ENCODE measurements at places on chromosomes 11 and 22.

DNA sequence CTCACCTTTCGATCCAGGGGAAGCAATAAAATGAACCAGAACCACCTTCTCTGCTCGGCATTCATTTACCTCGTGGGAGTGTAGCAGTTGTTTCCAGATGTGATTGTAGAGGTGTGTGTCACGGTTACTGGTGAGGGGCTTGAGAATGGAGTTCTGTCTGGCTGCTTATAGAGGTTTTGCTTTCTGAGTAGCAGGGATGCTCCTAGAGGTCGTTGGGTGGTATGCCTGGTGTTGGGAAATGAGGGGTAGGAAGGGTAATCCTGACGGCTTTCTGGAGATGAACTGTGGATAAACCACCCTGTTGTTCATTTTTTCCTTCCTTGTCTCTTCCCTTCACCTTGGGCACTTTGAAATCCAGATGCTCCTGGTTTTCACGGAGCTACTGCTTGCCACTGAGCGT is 8.1 kb downstream of the TEAD1 start:
- no peak for DNase-seq

- DNase-seq = no peak
Observed at GRCh38 chr11:118673361-118674081, 5.9 kb downstream of the TREH start.

DNA sequence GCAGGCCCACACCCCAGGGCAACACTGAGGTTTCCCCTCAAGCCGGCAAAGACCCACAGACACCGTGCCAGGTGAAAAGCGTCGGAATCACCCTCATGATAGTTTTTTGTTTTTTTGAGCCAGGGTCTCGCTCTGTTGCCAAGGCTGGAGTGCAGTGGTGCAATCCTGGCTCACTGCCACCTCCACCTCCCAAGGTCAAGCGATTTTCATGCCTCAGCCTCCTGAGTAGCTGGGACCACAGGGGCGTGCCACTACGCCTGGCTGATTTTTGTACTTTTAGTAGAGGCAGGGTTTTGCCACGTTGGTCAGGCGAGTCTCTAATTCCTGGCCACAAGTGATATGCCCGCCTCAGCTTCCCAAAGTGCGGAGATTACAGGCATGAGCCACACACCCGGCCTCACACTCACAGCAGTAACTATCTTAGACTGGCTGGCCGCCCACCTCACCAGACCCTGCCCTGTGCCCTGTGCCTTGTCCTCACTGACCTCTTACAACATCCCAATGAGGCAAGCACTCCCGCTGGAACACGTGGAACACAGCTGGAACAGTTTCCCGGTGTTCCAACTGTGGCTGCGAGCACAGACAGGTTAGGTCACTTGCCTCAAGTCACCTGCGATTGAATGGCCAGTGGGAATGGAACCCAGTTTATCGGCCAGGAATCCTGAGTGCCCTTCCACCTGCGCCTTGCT is 21.1 kb downstream of the LRRC10B start:
- no peak for DNase-seq

DNA sequence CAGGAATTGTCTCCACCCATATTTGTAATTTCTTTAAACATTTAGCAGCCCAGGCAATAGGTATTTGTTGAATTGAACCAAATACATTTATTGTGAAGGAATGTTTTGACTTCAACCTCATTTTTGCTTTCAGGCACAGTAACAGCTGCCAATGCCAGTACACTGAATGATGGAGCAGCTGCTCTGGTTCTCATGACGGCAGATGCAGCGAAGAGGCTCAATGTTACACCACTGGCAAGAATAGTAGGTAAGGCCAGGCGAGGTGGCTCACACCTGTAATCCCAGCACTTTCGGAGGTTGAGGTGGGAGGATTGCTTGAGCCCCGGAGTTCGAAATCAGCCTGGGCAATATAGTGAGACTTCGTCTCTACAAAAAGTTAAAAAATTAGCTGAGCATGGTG is 20.9 kb downstream of the ACAT1 start:
- no peak for DNase-seq

- no peak for DNase-seq
Observed at GRCh38 chr22:24181088-24181995, at the start of gene SUSD2. TSS of gene SUSD2 (plus strand) at chr22:24181487. CDS start at chr22:24181520, 33 bp downstream.

DNA sequence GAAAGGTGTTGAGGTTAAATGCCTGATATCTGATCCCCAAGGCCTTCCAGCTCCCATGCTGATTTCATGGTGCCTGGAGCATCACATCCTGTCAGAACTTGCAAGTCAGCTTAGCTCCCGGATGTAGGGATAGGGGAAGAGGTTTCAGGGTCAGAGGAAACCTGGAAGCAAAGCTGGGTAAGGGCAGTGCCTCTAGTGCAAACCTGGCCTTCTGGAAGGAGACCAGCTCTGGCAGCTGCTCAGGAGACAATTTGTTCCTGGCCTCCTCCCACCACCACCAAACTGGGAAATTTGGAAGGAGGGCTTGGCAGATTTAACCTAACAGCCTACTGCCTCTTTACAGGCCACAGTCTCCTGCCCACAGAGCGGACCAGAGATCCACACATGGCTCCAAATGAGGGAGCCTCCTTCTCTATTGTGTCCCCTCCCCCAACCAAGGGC is 9.2 kb upstream of the TSKU start:
- no peak for DNase-seq

- peak; percentile 20 for DNase-seq
Observed at GRCh38 chr11:122215244-122215992, 99.4 kb upstream of the BLID start.

GRCh38 chr11:73013021-73013420 is 129.1 kb downstream of the FCHSD2 start:
- DNase-seq = no peak

DNA sequence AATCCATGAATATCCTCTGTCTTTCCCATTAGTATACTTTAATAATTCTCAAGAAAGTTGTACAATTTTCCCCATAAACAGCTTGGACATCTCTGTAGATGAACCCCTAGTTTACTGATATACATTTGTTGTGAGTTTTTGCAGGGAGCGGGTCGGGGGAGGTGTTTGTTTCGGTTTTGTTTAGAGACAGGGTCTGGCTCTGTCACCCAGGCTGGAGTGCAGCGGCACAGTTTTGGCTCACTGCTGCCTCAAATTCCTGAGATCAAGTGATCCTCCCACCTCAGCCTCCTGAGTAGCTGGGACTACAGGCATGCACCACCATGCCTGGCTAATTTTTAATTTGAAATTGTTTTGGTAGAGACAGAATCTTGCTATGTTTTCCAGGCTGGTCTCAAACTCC is 57.6 kb downstream of the IGLL5 start:
- no peak for DNase-seq

DNA sequence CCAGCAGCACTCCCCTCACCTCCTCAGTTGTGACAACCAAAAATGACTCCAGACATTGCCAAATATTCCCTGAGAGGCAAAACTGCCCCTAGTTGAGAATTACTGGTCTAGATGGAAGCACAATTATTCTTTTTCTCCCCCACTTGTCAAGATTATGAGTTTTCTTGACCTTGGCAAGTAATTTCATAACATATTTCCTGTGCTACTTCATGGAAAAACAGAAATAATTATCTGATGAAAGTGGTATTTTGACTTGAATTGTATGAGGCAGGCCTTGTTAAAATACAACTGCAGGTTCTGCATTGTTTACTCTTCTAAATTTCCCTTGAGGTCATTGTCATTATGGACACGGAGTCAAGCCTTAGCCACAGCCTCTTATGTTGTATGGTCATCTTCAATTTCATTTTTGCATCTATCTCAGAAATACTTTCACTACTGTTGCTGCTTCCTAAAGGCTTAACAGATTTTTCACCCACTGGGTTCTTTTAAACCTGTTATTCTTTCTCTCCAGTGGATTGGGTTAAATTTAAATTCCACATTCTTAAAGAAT is 32.2 kb upstream of the LDLRAD3 start:
- no peak for DNase-seq

- no peak for DNase-seq
Observed at GRCh38 chr22:45254388-45254787, 13.7 kb upstream of the KIAA0930 start.

DNA sequence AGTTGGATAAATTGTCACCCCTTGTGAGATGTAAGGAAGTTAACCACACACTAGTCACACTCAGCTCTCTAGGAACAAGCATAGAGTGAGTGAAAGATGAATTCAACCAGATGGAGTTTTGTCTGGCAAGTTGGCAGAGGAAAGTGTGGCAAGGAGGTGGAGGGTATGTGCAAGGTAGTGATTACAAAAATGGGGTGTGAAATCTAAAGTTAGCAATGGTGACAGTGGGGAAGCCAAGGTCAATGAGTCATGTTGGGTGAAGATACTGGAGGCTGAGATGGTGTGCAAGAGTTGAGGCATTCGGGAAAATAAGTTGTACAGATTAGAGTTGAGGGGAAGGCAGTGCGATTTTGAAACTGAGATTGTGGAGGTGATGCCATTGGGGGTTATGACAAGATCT is 33.7 kb downstream of the MRGPRX2 start:
- DNase-seq = no peak

GRCh38 chr11:117723277-117724024 is 73.6 kb downstream of the DSCAML1 start:
- no peak for DNase-seq

DNA sequence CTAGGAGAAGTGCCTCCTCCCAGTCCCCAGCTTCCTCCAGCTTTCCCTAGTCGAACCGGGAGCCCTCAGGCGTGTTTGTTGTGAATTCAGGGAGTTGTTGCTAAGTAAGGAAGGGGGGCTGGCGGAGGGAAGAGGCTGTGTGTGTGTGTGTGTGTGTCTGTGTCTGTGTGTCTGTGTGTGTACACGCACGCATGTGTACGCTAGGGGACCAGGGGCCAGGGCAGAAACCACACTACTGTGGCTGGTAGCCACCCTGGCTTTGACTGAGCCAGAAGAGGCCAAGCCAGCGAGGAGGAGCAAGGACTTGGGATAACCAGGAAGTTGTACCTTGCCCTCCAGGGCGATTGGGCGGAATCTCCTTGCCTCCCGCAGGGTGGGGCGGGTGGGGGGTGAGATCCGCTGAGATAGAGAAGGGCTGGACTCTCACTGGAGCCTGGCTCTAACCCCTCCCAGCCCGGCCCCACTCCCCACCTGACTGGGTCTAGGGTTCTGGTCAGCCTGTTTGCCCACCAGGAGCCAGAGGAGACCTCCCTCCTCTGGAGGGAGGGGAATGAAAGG is 7.5 kb downstream of the BCL9L start:
- no peak for DNase-seq

- no peak for DNase-seq
Observed at GRCh38 chr11:80317612-80318011, 876.8 kb upstream of the TENM4 start.

DNA sequence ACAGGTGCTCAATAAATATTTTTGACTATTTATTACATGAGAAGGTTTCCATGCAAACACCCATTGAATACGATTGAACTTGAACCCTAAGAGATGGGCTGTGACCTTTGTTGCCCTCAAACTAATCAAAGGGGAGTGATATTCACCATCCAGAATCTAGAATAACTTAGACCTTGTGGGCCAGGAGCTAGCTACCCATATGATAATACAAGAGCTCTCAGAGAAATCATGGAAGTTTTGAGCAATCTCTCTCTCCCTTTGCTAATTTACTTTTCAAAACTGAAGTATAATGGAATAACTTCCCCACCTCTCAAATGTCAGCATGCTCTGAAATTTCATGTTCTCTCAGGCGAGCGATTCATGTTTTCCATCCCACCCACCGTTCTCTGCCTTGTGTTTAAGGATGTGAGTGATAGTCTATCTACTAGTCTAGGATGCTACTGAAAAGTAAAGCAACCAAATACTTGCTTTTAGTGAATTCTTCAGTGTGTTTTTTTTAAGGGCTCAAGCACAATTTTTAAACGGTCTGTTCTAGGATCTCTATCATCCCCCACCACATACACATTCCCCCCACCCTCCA is 33.3 kb downstream of the BARX2 start:
- DNase-seq = peak; percentile 22

- no peak for DNase-seq
Observed at GRCh38 chr11:79501707-79502106, 60.9 kb upstream of the TENM4 start.

DNA sequence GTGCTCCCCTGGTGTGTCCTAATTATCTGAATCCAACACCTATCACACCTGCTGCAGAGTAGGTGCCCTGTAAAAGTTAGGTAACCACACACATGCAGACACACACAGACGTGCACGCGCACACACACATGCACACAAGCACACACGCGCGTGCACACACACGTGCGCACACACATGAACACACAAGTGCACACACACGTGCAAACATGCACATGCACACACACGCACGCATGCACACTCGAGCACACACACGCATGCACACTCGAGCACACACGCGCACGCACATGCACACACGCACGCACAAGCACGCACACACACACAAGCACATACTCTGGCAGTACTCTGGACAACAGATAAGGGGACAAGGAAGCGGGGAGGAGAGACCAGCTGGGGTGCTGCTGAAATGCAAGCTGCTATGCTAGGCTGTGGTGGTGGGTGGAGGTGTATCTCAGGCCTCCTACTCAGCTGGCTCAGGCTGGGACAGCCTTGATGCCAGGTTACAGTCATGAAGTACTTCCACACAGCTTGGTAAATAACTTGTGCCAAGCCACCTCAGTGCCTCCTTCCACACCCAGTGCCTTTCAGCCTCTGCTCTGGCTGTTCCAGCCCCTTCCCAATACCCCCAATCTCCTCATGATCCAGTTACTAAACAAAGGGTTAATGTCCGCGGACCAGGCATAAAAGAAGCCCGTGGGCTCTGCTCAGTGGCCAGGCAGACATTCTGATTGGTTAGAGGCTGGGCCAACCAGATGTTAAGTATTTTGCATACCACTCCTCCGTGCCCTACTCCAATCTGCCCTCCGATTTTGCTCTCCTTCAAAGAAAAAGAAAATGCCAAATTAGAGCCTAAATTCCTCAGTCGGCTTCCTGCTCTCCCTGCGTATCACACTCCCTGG is 374.1 kb downstream of the TENM4 start:
- no peak for DNase-seq

GRCh38 chr11:107744736-107745135 is 32.9 kb upstream of the SLN start:
- no peak for DNase-seq

DNA sequence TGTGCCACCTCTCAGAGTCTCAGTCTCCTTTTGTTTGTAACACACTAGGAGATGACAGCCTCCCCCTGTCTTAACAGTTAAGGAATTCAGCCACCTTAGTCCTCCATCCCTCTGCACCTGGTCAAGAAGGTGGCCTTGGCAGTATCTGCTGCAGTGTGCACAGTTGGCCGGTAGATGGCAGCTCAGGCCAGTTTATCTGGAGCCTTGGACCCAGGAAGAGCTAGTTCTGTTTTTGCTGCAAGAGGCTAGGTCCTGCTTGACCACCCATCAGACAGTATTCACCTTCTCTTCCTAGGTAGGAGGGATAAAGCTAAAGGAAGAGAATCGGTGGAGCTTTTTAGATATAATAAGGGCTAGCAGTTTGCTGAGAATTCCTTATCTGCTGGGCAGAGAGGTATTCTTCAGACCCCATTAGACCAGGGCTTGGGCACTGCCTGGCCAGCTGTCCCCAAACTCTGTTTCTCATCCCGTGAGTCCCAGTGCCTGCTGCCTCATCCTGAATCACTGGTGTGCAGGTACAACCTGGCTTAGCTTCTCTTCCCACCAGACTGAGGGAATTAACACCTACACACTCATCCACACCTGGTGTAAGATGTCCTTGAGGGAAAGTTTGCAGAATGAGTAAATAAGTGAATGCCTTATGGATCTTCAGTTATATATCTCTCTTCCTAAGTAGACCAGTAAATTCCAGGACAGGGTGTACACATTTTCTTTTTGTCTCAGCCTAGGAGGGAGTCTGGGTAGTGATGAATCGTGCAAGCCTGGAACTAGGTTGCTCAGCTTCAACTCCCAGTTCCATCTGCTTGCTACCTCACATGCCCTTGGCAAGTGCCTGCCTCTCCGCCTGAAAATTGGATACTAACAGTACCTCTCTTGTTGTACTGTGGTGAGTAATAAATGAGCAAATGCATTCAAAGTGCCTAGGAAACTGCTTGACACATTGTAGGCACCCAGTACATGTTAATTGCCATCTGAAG is 70.8 kb upstream of the NARS2 start:
- peak; percentile 54 for DNase-seq

- DNase-seq = no peak
Observed at GRCh38 chr22:24437741-24438328, 10.4 kb downstream of the ADORA2A start.
